ENCODE measurements at places on chromosomes 6 and 20.

GRCh38 chr6:112649853-112650252 lies 302.7 kb downstream of the RFPL4B start:
- no peak for DNase-seq

- DNase-seq = peak; percentile 91
Observed at GRCh38 chr6:100493206-100493888, 28.6 kb upstream of the SIM1 start.

- DNase-seq = no peak
Observed at GRCh38 chr6:125899726-125900182, 56.8 kb upstream of the HINT3 start.

GRCh38 chr20:9068233-9068801 lies 570 bp upstream of the PLCB4 start:
- DNase-seq = peak; percentile 55

GRCh38 chr6:106740287-106740686 lies 110.9 kb downstream of the QRSL1 start:
- no peak for DNase-seq

GRCh38 chr6:157724138-157724820 lies 98.8 kb upstream of the SNX9 start:
- DNase-seq = no peak

- peak; percentile 71 for DNase-seq
Observed at GRCh38 chr20:36728986-36729385, 16.9 kb downstream of the NDRG3 start.

GRCh38 chr6:143556529-143556928 lies 45.0 kb upstream of the FUCA2 start:
- no peak for DNase-seq

GRCh38 chr6:52305948-52306767 lies 21.6 kb upstream of the MCM3 start:
- DNase-seq = no peak

DNA sequence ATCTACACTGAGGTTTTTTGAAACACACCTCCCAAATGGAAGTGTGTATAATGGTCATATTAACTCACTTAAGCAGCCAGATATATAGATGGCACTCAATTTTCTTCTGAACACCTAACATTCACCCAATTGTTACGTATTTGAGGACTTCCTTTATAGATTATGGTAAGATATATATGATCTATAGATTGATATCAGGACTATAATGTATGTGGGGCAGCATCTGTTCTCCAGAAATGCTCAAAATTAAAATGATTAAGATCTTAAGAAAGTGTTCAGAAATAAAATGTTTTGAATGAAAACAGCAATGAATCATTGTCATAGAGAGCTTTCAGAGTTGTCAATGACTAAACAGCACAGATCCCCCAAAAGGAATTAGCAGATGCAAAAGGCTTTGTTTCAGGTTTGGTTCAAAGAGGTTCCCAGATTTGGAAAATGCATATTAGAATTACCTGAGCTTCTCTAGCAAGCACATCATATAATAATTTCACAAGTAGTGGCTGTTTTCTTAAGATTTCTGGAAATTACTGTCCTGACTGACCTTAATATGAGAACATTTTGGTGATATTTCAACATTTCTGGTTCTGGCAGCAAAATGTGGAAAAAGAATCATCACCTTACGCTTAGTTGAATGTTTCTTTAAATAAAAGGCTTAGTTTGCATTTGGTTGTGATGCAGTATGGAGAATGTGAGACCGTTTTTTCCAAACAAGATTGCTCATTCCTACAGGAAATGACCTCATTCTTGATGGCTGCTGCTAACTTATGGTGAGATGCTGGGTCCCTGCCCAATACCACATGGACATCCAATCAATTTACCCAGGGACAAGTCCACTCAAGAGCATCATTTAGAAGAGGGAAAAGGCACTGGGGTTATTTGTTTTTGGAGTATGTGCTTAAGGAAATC lies 31.5 kb downstream of the TRAF3IP2 start:
- DNase-seq = peak; percentile 82

DNA sequence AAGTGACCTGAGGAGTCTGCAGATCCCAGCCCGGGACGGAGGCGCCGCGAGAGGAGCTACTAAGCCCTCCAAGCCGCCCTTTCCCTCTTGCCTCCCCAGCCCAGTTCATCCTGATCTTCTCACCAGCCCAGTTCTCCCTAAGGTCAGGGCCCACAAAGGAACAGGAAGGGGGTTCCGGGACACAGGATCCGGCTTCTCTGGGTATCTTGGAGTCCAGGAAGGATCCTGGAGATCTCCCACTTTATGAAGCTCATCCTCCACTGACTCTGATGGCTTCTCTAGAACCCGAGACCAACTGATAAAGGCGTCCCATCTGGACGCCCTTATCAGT lies 36.9 kb upstream of the HLA-C start:
- no peak for DNase-seq

DNA sequence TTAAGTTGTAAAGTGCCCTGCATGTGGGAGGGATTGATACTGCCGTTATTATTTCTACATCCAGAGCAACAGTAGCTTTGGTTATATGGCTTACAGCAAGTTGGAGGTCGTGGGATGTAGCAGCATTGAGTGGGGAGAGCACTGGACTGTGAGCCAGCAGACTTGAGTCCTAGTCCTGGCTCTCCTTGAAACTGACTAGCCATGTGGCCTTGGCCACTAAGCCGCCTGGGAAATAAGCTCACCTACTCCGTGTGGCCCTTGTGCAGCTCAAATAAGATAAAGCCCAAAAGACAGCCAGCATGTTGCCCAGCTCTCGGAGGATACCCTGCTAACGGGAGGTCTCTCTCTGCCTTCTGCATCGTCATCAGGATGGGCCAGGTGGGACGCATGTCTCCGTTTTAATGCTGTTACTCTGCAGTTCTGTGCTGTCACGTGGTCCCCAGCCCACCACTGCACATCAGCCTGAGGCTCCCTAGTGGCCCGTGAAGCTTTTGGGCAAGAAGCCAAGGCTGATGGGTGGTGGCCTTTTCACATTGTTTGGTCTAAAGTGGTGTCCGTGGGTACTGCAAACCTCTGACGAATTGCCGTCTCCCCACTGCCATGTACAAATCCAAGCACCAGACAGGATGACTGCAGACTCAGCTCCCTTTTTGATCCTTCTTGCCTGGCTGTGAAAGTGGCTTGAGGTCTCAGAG lies 7.9 kb downstream of the EPB41L1 start:
- no peak for DNase-seq

DNA sequence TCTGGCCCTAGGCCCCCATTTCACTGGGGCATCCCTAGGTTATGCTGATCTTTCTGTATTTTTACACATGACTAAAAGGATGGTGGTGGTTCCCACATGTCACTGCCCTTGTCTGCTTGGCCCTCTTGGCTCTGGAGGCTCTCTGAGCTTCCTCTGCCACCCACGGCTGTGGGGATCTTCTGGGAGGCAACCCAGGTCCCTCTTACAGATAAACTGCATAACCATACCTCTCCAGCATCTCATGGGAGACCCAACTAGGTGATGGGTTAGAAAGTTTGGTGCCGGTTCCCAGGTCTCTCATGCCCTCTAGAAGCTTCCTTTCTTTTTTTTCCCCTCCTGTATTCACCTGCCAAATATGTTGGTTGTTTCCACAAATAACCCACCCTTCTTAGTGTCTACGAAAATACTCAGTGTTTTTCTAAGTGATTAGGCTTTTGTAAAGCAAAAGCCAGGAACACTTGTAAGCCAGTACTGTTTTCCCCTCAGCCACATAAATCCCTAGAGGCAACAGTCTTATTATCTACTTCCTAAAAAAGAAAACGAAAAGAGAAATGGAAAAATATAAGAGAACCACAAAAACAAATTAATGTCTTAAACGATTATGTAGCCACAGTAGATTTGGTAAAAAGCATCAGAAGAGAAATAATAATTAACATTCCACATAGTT lies 71.7 kb upstream of the SMLR1 start:
- no peak for DNase-seq

DNA sequence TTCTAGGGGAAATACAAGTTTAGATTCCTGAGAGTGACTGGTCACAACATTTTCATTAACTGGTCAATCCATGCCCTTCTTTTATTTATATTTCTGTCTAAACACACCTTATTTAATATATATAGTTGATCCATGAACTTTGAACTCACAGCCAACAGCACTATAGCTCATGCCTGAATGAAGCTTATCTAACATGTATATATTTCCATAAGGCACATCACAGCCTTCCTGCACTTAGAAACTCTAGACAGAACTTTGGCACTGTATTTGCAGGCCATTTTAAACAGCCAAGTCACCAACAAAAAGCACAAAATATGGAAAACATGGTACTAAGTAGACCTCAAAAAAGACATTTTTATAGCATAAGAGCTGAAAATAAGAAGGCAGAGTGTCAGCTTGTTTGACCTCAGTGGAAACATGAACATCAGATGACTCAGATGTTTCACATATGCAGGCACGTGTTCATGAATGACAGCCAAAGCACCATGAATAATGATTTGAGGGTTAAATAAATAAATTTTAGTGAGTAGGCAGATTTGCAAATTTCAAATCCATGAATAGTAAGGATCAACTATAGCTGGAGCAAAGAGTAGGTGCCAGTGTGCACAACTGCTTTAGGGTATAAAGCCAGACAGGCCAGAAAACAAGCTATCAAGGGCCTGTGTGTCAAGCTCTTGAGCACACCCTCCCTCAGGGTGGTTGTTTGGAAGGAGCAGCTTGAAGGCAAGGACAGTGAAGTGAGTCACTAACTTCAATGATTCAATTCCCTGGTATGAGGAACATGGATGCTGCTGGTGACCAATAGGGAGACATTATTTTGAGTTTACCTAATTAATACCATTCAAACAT lies 88.9 kb upstream of the NT5E start:
- peak; percentile 98 for DNase-seq

DNA sequence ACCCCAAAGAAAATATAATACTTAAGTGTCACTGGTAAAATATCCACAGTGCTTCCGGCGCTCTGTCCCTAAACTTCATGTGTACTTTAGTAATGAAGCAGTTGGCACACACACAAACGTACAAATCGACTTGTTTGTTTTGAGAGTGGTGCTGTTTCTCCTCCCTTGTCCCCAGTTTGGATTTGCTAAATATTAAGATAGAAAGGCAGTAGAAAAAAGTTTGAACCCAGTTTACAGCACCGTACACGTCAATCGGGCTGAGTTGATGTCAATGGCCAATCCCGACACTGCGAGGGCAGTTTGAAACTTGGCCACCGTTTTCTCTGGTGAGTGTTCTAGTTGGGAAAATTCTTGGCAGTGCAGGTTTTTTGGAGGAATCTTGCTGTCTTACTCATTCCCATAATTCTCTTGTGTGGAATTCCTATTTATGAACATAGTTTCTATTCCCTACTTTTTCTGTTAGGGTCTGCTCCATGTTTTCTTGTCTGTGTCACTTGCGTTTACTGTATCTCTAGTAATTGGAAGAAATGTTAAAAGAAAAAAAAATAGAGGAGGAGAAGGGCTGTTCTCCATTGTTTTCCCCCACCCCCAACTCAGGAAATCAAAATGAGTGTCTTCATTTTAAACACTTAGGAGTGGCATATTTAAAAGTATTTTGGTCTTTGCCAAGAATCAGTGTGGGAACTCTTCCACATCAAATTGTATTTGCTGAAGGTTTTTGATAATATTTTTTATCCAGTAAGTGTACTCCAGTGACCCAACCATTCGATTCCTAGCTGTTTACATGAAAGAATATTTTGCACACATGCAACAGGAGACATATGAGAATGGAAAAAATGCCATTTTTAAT lies 72.3 kb downstream of the OR2B2 start:
- peak; percentile 64 for DNase-seq

DNA sequence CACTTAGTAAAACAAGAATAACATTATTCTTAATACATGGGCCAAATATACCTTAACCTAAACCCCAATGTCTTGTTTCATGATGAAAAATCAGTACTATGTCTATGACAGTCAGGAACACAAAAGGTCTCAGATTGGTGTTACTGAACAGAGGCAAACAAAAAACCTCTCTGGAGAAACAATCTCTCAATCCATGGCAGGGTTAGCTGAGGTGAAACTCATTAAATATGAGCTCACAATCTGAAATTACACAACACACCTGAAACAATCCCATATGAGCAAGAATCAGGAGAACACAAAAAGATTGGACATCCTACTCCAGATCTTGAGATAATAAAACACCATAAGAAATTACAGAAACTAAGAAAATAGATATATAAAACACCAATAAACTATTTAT lies 6.5 kb upstream of the SLC17A4 start:
- DNase-seq = no peak

DNA sequence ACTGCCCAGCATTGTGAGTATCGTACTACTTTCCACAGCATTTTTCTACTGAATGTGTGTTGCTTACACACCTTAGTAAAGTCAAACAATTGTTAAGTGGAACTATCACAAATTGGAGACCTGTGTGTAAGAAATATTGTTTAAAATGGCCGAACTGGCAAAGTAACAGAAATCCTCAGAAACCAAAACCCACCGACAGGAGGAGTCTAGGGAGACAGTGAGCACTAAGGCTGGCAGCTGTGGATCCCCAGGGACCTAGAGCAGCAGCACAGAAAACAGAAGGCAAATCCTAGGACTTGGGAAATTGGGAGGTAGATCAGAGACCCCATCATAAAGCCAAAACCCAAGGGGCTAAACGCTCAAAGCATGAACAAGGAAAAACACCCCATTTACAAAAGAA lies 69.9 kb downstream of the SESN1 start:
- DNase-seq = no peak

GRCh38 chr6:113634352-113635163 lies 222.6 kb upstream of the MARCKS start:
- peak; percentile 69 for DNase-seq

DNA sequence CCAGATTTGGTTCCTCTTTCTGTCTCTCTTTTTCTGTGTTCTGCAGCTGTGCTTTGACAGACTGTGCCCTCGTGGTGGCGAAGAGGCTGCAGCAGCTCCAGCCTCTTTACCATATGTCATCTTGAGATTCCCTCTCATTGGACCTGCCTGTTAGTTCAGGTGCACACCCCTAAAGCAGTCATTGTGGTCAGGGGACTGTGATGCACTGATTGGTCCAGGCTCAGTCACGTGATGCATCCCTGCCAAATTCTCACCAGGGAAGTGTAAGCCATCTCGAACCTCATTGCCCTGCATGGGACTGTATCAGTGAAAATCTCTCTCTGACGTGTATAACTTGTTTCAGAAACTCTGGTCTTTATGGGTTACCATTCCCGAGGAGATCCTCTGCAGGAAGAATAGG lies 160.3 kb downstream of the EYA2 start:
- no peak for DNase-seq

DNA sequence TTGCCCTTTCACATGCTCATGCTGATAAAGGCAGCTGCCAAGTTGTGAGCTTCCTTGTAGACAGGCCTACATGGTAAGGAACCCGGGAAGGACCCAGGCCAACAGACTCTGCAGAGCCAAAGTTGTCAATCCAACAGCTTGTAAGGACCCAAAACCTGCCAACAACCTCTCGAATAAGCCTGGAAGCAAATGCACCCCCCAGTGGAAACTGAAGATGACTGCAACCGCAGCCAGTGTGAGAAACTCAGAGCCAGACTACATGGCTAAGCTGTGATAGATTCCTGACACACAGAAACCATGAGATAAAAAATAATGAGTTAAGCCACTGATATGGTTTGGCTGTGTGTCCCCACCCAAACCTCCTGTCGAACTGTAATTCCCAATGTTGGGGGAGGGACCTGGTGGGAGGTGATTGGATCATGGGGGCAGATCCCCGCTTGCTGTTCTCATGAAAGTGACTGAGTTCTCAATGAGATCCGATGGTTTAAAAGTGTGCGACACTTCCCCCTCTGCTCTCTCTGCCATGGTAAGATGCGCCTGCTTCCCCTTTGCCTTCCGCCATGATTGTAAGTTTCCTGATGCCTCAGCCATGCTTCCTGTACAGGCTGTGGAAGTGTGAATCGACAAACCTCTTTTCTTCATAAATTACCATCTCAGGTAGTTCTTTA lies 18.8 kb upstream of the CLPSL2 start:
- peak; percentile 38 for DNase-seq

Data from epithelial cell of esophagus (primary cell).